BJ (cell line): ENCODE measurements at places on chromosomes 4 and X. TPM values are rescaled to one million over a fixed set of nuclear protein-coding genes. Genes with fewer than 3 reads are reported as not detected.

Gene SHROOM4
- 0.50 and 0.59 TPM in 2 replicates for polyA plus RNA-seq

Gene FRMD7
- polyA plus RNA-seq = not detected in 2 replicates

Gene SLC6A14
- not detected in 2 replicates for polyA plus RNA-seq

Gene ANK2
- polyA plus RNA-seq = 2.3 and 3.2 TPM in 2 replicates

Gene CA5B
- 7.4 and 8.6 TPM in 2 replicates for polyA plus RNA-seq

Gene NWD2
- not detected in 2 replicates for polyA plus RNA-seq
